Left ventricle myocardium inferior (tissue), 1 donor: ENCODE measurements at places on chromosomes 16 and 17. TPM values are rescaled to one million over a fixed set of nuclear protein-coding genes. Genes with fewer than 3 reads are reported as not detected.

DNA sequence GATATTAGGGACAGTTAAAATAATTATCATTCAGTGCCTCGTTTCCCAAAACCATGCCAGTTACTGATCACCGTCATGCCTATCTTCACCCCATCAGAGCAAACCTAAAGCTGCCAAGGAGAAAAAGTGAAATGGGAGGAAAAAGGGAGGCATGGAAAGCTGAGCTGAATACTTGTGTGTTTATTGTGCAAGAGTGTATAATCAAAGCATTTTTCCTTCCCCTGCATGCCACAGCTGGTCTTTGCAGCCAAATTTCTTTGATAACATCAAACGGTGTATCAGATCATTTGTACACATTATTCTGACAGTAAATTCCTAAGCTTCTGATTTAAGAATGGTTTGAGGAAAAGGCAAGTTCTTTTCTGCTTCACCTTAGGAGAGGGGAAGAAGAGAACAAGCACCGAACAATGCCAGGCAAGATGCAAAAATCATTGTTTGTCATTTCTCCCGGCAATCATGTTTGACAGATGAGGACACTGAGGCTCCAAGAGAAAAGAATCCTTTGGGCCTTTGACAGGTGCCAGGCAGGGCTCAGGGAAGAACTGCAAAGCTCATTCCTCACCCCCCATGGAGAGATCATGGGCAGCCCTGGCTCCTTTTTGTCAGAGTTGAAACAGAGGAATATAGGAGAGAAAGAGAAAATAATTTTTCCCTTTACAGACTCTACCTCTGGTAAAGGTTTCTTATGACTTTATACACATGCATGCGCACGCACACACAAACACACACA is 51.4 kb upstream of the ARHGAP44 start:
- peaks cover 20% of the 10 kb centered on the region for H3K36me3 ChIP-seq
- peak overlapping the region; percentile 90 for H3K27ac ChIP-seq
- DNase-seq: no peak
- H3K4me3 ChIP-seq: no peak overlapping the region
- no peaks in the 10 kb centered on the region for H3K27me3 ChIP-seq

DNA sequence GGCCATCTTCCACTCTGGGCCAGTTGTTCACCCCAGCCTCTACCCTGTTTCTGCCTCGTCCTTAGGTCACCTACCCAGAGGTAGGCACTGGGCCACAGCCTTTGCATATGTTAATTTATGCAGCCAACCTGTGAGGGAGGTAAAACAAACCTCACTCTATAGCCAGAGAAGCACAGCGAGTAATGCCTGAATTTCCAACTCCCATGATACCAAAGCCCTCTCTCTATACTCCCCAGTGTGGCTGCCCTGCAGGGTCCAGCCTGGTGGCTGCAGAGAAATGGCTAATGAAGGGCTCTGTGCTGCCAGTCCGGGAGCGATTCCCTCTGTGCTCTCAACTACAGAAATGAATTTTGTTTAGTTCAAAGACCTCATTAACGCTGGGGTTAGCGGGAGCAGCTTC is 397.0 kb upstream of the CCL2 start:
- H3K36me3 ChIP-seq: no peaks in the 10 kb centered on the region
- H3K4me3 ChIP-seq: no peak overlapping the region
- no peak overlapping the region for H3K27ac ChIP-seq
- DNase-seq: no peak

DNA sequence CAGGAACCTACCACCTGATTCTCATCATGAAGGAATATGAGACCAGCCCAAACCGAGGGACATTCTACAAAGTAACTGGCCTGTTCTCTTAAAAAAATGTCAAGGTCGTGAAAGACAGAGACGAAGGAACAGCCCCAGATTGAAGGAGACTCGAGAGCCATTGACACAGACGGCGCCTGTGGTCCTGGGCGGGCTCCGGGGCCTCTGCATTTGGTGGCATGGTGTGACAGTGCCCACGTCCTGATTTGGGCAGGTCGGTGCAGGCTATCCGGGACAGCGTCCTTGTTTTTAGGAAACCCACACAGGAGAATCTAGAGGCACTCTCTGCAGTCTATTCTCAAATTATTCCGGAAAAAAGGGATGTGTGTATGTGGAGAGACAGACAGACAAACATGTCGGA is 64.1 kb downstream of the ADCY9 start:
- no peaks in the 10 kb centered on the region for H3K27me3 ChIP-seq
- DNase-seq: no peak
- H3K36me3 ChIP-seq: no peaks in the 10 kb centered on the region

GRCh38 chr16:46848768-46849764 is 18.1 kb upstream of the C16orf87 start:
- peaks cover 34% of the 10 kb centered on the region for H3K27me3 ChIP-seq
- no peak overlapping the region for H3K4me3 ChIP-seq
- no peak for DNase-seq
- no peak overlapping the region for H3K27ac ChIP-seq
- H3K36me3 ChIP-seq: no peaks in the 10 kb centered on the region

The CCDC200 gene
- total RNA-seq: not detected

The CA7 gene
- not detected for total RNA-seq
